ENCODE measurements at places on chromosomes 4 and X.

- DNase-seq, result no peak
These were observed 255 bp upstream of the CNOT6L start for GRCh38 chr4:77819404-77819842.

DNA sequence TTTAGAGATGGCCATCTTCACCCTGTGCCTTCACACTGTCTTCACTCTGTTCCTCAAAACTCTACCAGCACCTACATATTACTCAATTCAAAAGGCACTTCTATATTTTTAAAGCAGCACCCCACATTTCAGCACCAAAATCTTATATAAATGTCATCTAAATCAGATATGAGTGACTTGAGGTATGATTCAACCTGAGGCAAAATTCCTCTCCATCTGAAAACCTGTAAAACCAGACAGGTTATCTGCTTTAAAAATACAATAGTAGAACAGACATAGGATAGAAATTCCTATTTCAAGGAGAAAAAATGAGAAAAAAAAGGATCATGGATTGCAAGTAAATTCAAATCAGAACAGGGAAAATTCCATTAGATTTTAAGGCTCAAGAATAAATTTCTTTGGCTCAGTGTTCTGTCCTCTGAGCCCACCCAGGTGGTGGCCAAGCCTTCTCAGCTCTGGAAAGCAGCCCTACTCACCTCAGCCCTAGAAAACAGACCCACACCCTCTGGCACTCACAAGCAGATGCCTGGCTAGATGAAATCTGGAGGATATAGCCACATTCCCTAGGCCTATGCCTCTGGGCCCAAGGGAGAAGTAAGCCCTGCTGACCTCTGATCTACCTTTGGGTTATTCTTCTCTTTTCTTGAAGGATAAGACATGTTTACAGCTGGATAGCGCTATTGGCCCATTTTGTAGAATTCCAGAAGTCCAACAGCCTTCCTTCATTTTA is 240.4 kb upstream of the ZCCHC13 start:
- no peak for DNase-seq

DNA sequence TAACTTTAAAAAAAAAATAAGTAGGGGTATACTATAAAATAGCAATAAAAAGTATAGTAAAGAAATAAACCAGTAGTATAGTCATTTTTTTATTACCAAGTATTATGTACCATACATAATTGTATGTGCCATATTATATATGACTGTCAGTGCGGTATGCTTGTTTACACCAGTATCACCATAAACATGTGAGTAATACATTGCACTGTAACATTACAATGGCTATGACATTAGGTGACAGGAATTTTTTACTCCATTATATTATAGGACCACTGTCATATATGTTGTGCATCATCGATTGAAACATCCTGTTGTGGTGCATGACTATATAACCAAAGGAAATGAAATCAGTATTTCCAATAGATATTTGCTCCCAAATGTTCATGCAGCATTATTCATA is 176.9 kb upstream of the ARHGAP24 start:
- DNase-seq, result no peak

- no peak for DNase-seq
These were observed 80.4 kb downstream of the WFS1 start for GRCh38 chr4:6349896-6350603.

DNA sequence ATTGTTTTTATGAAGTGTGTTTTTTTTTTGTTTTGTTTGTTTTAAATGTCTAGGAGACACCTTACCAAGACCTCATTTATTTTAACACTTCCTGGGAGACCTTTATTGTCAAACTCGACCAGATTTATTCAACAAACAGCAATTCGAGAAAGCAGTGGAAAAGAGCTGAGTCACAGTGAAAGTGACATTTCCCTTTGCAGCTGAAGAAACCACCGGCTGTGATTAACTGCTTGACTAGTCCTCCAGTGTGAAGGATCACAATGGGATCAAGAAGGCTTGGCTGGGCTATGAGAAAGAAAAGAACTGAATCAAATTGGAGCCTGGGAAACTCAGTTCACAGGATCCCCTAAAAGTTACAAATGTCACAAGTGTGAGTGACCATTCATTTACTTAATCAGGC is 11.9 kb upstream of the ADH7 start:
- DNase-seq, result no peak

DNA sequence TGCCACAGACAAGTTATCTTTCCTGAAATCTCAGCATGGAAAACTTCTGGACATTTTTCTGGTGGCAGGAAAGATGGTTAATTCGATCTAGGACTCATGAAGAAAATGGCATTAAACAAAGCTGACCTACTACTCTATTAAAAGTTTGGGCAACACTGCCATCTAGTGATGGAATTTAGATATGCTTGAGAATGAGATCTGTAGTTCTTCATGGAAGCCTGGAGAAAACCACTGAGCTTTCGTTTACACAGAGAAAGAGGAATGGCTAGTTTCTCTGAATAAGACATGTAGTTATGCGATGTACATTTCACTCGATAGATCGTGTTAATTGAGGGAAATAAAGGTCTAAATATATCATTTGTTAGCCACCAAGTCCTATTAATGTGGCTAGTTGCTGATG is 51.7 kb upstream of the CHRDL1 start:
- DNase-seq, result peak; percentile 37

GRCh38 chr4:155759372-155760252 is 791 bp downstream of the GUCY1B1 start:
- no peak for DNase-seq

- no peak for DNase-seq
These were observed 471.6 kb downstream of the DTHD1 start for GRCh38 chr4:36753048-36753447.

GRCh38 chr4:121064482-121064881 is 7.9 kb downstream of the NDNF start:
- DNase-seq, result no peak

DNA sequence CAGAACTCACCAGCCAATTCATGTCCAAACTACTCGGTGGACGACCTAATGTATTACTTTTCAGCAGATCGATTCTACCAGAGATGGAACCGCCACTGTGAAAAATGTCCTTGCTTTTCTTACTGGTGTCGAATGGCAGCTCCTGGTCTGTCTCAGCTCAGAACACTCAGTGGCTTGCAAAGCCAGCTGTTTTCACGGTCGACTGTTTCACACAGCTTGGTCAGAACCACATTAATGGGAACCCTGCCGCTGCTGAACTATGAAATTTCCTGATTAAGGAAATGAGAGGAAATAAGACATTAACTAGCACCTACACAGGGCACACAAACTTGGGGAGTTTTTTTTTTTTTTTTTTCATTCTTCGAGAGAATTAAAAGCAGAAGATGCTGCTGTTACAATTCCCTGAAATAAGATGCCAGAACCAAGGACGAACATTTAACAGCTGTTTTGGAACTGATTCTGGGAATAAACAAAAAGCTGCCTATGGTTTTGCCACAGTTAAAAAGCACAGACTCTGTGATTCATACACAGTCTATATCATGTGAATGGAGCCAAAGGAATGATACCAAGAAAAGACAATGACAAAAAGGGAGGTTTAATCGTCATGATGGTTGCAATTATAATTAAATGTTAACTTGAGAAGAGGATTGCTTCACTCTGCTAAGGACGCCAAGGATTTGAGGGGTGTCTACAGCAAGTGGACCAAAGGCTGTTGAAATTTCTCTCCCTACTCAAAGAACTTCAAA is 31.3 kb downstream of the SUPT20HL2 start:
- DNase-seq, result no peak

DNA sequence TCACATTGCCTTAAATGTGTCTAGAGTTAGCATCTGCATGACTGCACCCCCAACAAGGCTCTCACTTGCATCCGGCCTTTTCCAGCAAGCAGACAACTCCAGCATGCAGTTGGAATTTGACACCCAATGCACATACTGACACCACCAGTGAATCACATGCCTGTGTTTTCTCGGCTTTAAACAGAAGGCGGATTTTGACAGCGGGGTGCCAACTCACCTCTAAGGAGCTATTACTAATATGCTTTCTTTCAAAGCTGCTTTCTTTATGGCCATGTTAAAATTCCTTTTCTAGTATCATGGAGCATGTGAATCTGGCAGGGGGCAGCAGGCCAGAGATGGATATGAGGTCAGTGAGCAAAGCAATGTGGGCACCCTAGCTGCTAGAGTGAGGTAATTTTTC is 78.0 kb upstream of the CLNK start:
- no peak for DNase-seq

DNA sequence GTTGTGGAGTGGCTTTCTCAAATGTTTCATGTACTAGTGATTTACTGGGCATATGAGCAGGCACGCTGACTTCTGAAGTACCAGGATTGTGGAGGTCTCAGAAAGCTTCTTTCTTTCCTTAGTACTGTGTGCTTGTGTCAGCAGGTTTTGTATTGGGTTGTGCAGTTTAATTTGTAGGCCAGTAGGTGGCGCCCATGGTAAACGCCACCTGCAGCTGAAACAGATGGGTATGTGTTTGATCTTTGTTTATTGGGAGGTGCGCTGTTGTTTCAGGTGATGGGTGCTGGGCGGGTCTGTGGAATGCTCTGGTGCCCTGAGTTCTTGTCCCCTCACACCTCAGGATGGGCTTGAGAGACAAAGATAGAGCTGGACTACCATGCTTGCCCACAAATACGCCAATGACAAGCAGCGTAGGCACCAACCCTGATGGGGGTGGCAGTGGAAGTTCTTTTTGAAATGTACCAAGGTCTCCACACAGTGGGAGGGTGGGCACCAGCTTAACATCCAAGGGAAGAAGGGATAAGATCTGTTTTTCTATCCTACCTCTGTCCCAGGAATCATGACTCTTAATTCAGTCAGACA is 141.5 kb downstream of the RPS6KA6 start:
- DNase-seq, result no peak

DNA sequence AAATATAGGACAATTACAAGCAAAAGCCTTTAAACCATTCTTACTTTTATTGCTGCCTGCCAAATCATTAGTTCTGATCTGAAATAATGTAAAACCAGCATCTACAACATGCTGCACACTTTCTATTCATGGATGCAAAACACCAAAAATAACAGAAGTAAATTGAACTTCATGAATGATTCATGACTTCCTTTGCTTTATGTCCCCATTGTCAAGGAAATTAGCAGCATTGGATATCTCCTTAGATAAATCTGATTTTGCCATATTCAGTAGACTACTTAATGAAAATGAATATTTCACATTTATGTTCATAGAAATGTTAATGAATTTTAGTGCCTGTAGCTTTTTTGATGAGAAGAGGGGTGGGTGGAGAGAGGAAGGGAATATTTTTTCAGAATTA is 132.6 kb downstream of the COMMD8 start:
- DNase-seq, result no peak

DNA sequence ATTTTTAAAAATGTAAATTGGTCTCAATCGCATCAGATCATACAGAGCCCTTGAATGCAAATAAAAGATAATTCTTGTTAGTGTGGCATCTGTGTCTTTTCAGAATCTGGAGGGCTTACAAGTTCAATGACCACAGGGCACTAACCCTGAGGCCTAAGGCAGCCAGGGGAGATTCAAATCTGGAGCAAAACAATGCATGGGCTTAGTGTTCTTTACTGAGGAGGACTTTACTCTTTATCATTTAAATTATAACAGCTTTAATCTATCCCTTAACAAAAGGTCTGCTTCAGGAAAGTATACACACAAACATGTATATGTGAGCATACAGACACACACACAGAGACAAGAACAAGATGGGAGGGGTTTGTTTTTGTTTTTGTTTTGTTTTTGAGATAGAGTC is 51.0 kb upstream of the NSUN7 start:
- DNase-seq, result no peak

DNA sequence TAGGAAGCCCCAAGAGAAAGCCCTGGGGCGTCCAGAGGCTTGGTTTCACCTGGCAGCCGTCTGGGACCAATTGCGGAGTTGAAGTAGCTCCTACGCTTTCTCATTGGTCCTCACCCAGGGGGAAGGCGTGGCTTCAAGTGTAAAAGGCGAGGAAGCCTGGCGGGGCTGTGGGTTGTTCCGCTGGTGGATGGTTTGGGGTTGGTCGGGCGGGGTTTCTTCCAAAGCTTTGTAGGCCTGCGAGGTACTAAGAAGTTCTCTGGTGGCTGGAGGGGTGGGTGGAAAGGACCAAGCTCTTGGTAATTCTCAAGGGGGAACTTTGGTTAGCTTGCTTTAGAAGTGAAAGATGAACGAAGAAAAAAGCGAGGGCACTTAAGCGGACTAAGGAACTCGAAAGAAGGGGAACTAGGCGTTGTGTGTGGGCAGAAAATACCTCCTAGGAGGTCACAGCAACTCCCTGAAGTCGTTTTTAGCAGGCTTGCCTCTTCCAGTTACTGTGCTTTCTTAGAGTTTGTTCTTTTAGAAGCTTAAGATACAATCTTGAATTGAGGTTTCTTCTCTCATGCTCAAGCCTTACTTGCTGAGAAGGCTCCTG is 36.6 kb downstream of the CCNG2 start:
- peak; percentile 83 for DNase-seq

DNA sequence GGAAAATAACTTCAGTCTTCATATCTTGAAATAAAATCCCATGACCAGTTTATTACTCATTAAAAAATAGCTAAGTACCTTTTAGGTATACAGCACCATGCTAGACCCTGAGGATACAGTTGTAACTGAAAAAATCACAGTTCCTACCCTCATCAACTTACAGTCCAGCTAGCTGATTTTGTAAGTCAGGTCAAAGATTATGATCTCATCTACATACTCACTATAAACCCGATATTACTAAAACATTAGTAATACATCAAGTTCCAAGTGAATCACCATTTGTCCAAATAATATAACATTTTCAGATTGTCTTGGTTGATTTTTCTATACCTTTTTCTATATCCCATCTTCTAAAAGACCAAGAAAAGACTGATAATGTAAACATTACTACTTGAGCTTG is 333.9 kb downstream of the INPP4B start:
- no peak for DNase-seq

GRCh38 chr4:90126805-90127204 is 389 bp upstream of the CCSER1 start:
- DNase-seq, result no peak

GRCh38 chr4:46387956-46388355 is 2.0 kb downstream of the GABRA2 start:
- DNase-seq, result no peak

DNA sequence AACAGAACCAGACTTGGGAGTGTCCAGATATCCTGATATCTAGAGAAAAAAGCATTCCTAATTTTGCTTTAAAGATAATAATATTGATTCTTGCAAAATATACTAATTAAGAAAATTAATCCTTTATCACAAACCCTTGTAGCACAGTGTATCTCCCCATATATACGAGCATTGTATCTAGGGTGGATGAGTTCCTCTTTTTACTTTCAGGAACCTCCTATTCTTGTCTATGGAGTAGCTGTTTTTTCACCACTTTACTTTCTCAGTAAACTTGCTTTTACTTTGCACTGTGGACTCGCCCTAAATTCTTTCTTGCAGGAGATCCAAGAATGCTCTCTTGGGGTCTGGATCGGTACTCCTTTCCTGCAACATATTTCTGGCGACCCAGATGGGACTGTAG is 103.9 kb downstream of the GLUD2 start:
- no peak for DNase-seq

GRCh38 chrX:145654486-145654885 is 163.1 kb upstream of the SLITRK2 start:
- DNase-seq, result no peak

GRCh38 chr4:111952688-111953087 is 192.6 kb upstream of the FAM241A start:
- no peak for DNase-seq
